ENCODE measurements at places on chromosomes 5 and 9. TPM values are rescaled to one million over a fixed set of nuclear protein-coding genes. Genes with fewer than 3 reads are reported as not detected.

GRCh38 chr5:155056644-155057269 lies 43.2 kb downstream of the KIF4B start:
- no peaks in the 10 kb centered on the region for H3K36me3 ChIP-seq
- H3K27ac ChIP-seq: no peak overlapping the region
- no peak for DNase-seq
- H3K4me1 ChIP-seq: no peaks in the 10 kb centered on the region
- H3K27me3 ChIP-seq: no peaks in the 10 kb centered on the region
- H3K4me3 ChIP-seq: no peak overlapping the region

Gene SH3PXD2B
- not detected for polyA plus RNA-seq

DNA sequence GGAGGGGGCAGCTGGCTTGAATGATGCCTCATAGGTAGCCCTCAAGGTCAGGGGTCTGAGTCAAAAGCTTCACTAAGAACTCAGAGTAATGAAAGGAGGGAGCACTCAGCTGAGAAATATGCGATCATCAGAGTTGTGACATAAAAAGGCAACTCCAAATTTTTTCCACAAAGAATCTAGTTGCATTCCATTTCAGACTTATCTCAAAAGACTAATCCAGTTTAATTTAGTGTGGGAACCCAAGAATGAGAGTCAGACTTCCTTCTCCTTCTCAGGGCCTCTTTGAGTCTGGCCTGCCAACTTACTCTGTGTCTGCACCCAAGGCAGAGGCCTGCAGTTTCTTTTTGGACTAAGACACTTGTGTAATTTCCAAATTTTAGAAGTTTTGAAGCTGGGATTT lies 34.7 kb downstream of the GABRP start:
- H3K27ac ChIP-seq: no peak overlapping the region
- H3K4me1 ChIP-seq: no peaks in the 10 kb centered on the region
- H3K27me3 ChIP-seq: peaks cover 5% of the 10 kb centered on the region
- no peak for DNase-seq

Gene SLCO6A1
- not detected for polyA plus RNA-seq

DNA sequence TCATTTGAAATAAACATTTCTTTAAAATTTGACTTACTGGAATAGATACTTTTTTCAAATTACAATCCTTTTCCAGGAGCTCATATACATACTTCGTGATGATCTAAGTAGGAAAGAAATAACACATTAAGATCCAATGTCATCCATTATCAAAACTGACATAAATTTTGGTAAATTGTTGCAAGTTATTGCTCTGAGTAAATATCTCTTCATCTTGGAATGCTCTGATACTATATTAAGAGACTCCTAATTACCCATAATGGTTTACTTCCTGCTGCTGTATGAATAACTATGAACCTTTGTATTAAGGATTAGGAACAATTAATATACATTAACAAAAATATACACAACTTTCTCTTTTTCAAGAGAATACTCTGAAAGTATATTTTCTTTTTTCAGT lies 223.0 kb upstream of the POU5F2 start:
- no peak overlapping the region for H3K27ac ChIP-seq
- DNase-seq: no peak
- no peak overlapping the region for H3K4me3 ChIP-seq

DNA sequence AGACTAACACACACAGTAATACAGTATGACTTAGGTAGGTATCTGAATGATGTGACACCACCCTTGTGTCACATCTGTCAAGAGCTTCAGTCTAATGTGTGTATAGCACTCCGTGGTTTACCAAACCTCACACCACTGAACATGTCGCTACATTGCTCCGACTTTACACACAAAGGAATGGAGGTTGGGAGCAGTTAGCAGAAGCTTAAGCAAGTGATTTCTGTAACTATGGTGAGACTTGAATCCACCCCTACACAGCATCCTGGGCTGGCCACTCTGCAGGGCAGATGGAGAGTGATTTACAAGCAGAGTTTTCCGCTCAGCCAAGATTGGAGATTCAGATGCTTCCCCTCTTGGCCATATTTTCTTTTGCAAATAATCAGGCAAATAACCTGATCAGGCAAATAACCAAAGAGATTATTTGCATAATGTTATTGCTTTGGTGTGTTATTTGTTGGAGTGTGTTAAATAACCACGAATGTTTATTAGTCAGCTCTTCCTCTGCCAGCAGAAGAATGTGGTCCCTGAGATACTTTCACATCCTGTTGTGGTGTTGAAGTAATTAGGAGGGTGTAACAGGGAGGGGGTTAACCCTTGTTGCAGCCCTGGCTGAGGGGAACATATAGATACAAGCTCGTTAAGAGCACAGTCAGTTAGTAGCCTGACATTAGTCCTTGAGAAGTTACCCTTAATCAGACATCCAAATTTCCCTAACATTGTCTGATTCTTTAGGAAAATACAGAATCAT lies 92.8 kb downstream of the SNX18 start:
- H3K36me3 ChIP-seq: peaks cover 8% of the 10 kb centered on the region
- peaks cover 2% of the 10 kb centered on the region for H3K27me3 ChIP-seq
- H3K27ac ChIP-seq: peak overlapping the region; percentile 85
- H3K4me1 ChIP-seq: peaks cover 48% of the 10 kb centered on the region

Gene TMOD1
- 3.7 TPM for polyA plus RNA-seq

Gene ZDHHC11B
- polyA plus RNA-seq: not detected

DNA sequence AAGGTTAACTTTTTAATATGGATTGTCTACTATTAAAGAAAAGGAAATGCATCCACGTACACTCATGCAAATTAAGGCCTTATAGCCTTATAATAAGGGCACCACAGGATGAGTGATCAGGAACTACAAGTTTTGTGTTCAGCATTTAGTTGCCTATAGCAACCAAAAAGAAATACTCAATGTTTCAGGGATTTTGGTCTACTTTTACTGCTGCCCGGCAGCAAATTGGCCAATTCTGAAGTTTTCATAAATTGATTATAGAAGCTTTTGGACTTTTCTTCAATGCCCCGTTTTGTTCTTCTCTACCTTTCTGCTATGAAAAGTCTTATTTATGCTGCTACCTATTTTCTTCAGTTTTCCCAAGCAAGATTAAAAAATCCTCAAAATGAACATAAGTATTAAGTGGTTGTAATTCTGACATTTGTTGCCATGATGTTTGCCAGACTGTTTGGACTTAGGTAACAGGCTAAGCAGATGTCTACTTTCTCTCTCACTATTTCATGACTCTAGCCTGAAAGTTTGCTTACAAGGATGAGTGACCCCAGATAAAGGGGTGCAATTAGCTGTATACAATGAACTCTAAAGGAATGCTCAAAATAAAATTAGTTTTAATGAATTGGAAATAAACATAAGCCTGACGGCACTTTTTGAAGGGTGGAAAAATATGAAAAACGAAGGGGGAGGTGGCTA lies 391.5 kb upstream of the DAB2 start:
- H3K4me1 ChIP-seq: no peaks in the 10 kb centered on the region
- no peak overlapping the region for H3K4me3 ChIP-seq
- no peaks in the 10 kb centered on the region for H3K36me3 ChIP-seq
- no peak overlapping the region for H3K27ac ChIP-seq
- no peak for DNase-seq
- H3K27me3 ChIP-seq: peaks cover 3% of the 10 kb centered on the region

- no peaks in the 10 kb centered on the region for H3K27me3 ChIP-seq
- DNase-seq: no peak
- H3K4me3 ChIP-seq: no peak overlapping the region
- no peaks in the 10 kb centered on the region for H3K4me1 ChIP-seq
- no peak overlapping the region for H3K27ac ChIP-seq
- no peaks in the 10 kb centered on the region for H3K36me3 ChIP-seq
Measured at GRCh38 chr5:158979290-158979689, 120.4 kb downstream of the EBF1 start.

Gene PHF24
- polyA plus RNA-seq: not detected

DNA sequence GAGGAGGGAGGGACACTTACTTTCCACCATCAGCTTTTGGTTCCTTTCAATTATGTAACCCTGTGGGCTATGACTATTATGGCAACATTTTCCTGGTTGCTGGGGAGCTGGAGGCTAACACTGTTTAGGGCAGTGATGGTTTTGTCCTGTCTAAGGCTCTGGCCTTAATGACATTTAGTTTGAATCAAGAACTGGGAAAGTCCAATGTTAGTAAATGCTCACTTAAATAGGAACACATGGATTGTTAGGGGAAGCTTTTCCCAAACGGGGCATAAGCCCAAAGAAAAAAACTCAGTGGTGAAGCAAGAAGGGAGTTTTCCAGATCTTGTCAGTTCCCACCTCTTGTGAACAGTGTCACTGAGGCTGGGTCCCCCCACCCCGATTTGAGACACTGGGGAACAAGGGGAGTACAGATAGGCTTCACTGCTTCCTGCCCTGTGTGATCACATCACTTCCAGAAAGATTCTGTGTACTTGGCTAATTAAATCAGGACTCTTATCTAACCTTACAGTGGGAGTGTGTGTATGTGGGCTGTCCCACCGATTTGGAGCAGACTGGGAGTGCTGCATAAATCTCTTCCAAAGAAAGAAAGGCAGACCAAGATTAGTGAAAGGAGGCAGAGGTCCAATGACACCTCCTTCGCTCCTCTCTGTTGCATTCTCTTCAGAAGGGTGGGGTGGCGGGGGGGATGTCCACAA lies 206.4 kb downstream of the PTTG1 start:
- H3K4me1 ChIP-seq: no peaks in the 10 kb centered on the region
- no peak for DNase-seq
- H3K27ac ChIP-seq: no peak overlapping the region
- H3K36me3 ChIP-seq: no peaks in the 10 kb centered on the region
- H3K27me3 ChIP-seq: peaks cover 4% of the 10 kb centered on the region

GRCh38 chr5:86463339-86463738 lies 154.4 kb upstream of the COX7C start:
- H3K36me3 ChIP-seq: no peaks in the 10 kb centered on the region
- H3K27me3 ChIP-seq: peaks cover 4% of the 10 kb centered on the region
- no peak for DNase-seq
- H3K4me3 ChIP-seq: no peak overlapping the region
- H3K27ac ChIP-seq: no peak overlapping the region

- H3K27me3 ChIP-seq: no peaks in the 10 kb centered on the region
- H3K4me1 ChIP-seq: peaks cover 45% of the 10 kb centered on the region
- DNase-seq: no peak
- H3K27ac ChIP-seq: no peak overlapping the region
- no peaks in the 10 kb centered on the region for H3K36me3 ChIP-seq
- no peak overlapping the region for H3K4me3 ChIP-seq
Measured at GRCh38 chr9:6926436-6926835, 168.7 kb downstream of the KDM4C start.

Gene TNC
- polyA plus RNA-seq: not detected

Gene CHSY3
- 0.06 TPM for polyA plus RNA-seq

- H3K27ac ChIP-seq: no peak overlapping the region
- H3K36me3 ChIP-seq: peaks cover 7% of the 10 kb centered on the region
- peaks cover 4% of the 10 kb centered on the region for H3K4me1 ChIP-seq
- H3K4me3 ChIP-seq: no peak overlapping the region
Measured at GRCh38 chr9:121225240-121225639, 23.6 kb upstream of the RAB14 start.

- H3K36me3 ChIP-seq: peaks cover 3% of the 10 kb centered on the region
- DNase-seq: no peak
- no peaks in the 10 kb centered on the region for H3K4me1 ChIP-seq
Measured at GRCh38 chr9:113619491-113620376, 156.2 kb downstream of the RGS3 start.

DNA sequence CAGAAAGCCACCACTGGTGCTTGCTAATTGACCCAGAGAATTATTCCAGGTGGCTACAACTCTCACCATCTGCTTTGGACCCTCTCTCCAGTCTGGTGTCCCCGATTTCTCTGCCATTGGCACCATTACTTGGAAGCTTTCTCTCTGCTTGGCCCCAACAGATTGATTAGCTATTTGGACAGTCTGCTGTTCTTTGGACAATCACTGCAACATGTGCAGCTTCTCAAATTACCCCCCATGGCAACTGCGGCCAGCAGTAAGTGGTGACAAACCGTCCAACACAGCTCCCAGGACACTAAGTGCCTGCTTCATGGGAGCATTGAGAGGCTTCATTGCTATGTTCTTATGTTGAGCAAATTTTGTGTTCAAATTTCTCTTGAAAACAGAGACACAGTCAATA lies 309.8 kb downstream of the TAF11L14 start:
- H3K4me3 ChIP-seq: no peak overlapping the region
- no peaks in the 10 kb centered on the region for H3K36me3 ChIP-seq
- no peak overlapping the region for H3K27ac ChIP-seq
- H3K4me1 ChIP-seq: no peaks in the 10 kb centered on the region
- no peak for DNase-seq
- H3K27me3 ChIP-seq: no peaks in the 10 kb centered on the region

DNA sequence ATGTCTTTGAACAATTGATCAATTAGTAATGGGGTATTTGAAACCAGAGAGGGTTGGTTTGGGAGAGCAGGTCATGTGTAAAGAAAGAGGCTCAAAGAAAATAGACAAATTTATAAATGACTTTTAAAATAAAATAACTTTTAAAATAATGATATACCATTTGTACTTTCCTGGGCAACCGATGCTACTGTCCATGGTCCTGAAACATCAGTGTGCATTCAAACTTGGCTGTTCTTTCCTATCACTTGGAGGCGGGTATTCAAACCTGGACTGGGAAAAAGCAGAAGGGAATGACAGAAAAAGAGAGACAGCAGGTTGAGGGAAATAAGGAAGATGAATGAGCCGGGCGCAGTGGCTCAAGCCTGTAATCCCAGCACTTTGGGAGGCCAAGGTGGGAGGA lies 1446.4 kb upstream of the WWC1 start:
- H3K27me3 ChIP-seq: peaks cover 1% of the 10 kb centered on the region
- peaks cover 6% of the 10 kb centered on the region for H3K36me3 ChIP-seq
- H3K4me3 ChIP-seq: no peak overlapping the region
- no peak for DNase-seq

DNA sequence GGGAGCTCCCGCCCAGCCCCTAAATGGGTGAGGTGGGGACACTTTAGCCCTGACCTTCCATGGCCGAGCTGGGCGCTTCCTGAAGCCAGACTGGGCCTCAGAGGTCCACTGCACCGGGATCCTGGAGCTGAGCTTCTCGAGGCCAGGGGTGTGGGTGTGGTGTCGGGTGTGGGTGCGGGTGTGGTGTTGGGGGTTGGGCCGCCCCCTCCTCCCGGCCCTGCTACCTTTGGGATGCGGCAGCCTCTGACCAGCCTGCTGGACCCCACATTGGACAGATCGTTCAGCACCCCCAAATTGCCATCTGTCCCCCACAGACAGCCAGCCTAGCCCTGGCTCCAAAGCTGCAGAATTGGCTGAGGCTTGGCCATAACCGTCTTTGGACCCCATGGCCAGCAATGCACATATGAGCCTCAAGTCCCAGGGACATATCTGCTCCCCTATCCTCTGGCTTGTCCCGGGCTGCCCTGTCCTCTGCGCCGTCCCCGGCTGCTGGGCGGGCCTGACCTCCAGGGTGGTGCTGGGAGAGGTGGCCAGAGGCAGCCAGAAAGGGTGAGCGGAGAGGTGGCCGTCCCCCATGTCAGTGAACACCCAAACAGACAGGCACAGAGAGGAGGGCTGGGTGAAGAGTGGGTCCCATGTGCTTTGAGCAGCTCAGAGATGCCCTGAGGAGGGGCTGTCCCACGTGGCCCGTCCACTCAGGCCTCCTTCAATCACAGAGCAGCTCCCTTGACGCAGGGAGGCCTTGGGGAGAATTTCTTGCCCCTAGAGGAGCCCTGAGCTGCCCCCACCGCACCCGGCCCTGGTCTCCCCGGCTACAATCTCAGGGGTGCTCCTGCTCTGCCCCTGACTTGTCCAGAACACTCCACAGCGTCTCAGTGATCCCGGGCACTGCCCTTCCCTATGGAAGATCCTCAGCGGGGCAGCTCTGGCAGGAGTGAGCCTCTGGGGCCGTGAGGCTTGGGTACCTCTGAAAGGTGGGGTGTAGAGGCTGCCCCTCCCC lies 3.4 kb upstream of the PTGDS start:
- no peaks in the 10 kb centered on the region for H3K36me3 ChIP-seq
- H3K27me3 ChIP-seq: peaks cover 3% of the 10 kb centered on the region
- peak overlapping the region; percentile 82 for H3K27ac ChIP-seq
- H3K4me1 ChIP-seq: peaks cover 20% of the 10 kb centered on the region

GRCh38 chr9:35226651-35227050 lies 64.8 kb downstream of the UNC13B start:
- no peaks in the 10 kb centered on the region for H3K36me3 ChIP-seq
- H3K27ac ChIP-seq: no peak overlapping the region
- H3K27me3 ChIP-seq: peaks cover 6% of the 10 kb centered on the region

Data from immature natural killer cell (primary cell).